ENCODE measurements at places on chromosomes 7 and 10. TPM values are rescaled to one million over a fixed set of nuclear protein-coding genes. Genes with fewer than 3 reads are reported as not detected.

GRCh38 chr7:72441791-72442190 lies 29.7 kb upstream of the CALN1 start:
- no peak for DNase-seq

DNA sequence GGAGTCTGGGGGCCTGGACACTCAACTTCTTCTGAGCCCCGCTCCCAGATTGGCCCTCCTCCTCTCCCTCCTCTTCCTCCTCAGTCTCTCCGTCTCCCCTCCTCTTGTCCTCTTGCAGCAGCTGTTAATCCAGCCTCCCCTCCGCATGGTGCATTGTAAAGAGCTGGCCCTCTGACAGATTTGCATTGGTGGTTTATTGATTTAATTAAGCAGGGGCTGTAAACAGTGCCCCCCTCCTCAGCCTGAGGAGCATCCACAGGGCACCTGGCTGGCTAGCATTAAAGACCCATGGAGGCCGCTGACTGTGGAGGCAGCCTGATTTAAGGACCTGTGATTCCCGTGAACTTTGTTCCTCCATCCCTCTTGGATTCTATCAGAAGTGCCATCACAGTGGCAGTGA lies 28.9 kb upstream of the PCBD1 start:
- DNase-seq, result no peak

DNA sequence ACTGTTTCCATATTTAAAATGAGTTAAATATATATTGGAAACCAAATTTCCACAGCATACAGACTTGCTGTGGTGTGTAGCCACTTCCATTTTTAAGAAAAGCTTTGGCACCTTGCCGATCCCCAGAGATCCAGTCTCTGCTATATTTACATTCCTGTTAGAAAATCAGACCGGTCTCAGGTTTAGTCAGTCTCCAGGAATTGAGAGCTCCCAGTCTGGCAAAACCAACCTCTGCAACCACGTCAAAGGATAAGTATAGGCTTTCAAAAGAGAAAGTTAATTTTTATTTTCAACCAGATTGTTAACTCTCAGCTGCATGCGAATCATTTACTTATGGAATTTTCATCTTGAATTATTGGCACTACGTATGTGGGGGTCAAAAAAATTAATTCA lies 28.2 kb downstream of the PUS7 start:
- no peak for DNase-seq

DNA sequence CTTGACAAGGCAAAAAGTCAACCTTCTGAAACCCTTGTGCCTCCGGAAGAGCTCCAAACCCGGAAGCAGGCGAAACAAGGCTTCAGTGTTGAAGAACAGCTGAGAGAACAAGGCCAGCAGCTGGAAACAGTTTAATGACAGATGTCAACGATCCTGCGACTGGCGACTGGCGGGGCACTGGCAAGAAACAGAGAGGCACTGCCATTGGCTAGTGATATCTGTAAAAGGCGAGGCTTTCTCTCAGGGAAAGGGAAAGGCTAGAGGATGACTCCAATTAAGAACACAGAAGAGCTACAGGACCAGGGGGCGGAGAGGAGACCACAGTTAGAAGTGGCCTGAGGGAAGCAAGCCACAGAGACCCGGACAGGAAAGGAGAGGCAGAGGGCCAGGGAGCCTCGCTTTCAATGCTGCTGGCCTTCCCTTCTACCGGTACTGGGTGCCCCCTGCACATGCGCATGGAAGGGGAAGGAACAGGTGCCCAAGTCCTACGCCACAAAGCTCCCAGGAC lies 19.4 kb downstream of the ITGB1 start:
- no peak for DNase-seq

DNA sequence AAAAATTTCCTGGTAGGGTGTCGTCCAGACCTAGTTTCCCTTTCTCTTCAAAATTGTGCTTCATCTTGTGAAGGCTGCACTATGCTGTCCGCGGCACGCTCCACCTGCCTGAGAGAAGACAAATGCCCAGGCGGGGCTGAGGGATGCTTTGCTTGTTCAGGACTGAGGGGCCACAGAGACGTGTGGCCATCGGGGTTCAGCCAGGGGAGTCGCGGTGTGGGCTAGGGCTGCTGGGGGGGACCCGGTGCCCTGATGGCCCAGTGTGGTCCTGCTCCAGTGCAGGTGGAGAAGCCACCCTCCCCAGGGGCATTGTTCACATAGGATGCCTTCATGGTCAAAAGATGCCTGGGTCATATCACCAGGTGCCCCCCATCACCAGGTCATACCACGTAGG lies 107.8 kb upstream of the SHH start:
- no peak for DNase-seq

CALCR gene
- total RNA-seq, result not detected

ITPRID1 gene
- total RNA-seq, result not detected

MLXIPL gene
- not detected for total RNA-seq

PNLIP gene
- total RNA-seq, result not detected

ABCB1 gene
- 4.9 TPM for total RNA-seq

Data from activated CD4-positive, alpha-beta T cell treated with anti-CD3 and anti-CD28 coated beads for 36 hours (primary cell).